ENCODE measurements at places on chromosomes 7 and 10.

GRCh38 chr10:17737027-17737965 lies 14.7 kb upstream of the TMEM236 start:
- DNase-seq, result no peak

- DNase-seq, result no peak
These were observed 111.4 kb downstream of the SRPK2 start for GRCh38 chr7:105277341-105277740.

- no peak for DNase-seq
These were observed 337.0 kb upstream of the PRKCQ start for GRCh38 chr10:6917125-6917524.

DNA sequence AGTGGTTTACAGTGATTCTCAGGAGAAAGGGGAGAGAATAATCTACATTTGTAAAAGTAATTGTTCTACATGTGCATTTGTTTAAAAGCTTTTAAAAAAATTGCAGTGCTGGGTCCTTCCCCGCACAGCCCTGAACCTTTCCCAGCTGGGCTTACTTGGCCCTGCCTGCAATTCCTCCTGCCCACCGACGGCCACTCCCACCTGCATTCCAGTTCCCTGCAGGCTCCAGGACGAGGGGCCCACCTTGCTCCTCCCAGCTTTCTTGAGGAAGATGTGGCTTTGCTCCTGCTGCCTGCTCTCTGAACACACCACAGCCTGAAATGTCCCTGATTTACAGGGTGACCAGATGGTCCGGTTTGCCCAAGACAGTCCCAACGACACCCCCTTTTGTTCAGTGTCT lies 222.7 kb downstream of the PRPF18 start:
- peak; percentile 67 for DNase-seq

GRCh38 chr10:97090035-97090434 lies 95.7 kb downstream of the SLIT1 start:
- DNase-seq, result no peak

- DNase-seq, result no peak
These were observed 288.8 kb downstream of the CAMK1D start for GRCh38 chr10:12638103-12638502.

DNA sequence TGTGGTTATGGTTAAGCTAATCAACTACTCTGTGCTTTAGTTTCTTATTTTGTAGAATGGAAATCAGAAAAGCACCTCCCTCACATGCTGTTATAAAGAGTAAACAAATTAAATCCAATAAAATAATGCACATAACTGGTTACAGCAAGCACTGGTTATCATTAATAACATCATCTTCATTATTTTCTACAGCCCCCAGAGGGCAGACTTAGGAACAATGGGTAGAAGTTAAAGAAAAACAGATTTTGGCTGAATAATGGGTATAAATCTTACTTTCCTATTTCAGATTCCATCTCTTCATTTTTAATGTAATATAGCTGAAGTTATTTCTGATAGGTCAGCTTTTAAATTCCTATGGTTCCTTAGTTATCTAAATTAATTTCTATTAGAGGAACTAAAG lies 126.5 kb downstream of the DOCK4 start:
- no peak for DNase-seq

Data from ecto neural progenitor cell (in vitro differentiated cells).